ENCODE measurements at places on chromosomes 6 and 20.

- DNase-seq = no peak
Observed at GRCh38 chr6:125807293-125807692, 16.5 kb downstream of the NCOA7 start.

DNA sequence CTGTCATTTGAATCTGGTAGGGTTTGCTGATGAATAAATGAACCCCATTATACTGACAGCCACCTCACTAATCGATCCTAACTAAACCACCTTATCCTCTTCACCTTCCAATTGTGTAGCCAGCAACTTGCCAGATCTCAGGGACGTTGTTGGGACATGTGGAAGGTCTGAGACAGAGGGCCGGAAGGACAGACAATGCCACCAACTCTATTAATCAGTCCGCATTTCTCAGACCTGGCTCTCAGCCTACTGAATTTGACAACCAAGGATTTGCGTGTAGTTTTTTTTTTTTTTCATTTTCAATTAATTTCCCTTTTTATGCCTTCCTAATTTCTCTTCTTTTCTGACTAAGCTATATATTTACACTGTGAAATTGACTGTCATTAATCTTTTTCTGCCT is 122.5 kb downstream of the CARMIL1 start:
- DNase-seq = no peak

- peak; percentile 74 for DNase-seq
Observed at GRCh38 chr6:159229651-159230051, 60.5 kb downstream of the FNDC1 start.

GRCh38 chr20:10541668-10542411 is 106.7 kb downstream of the SLX4IP start:
- no peak for DNase-seq

DNA sequence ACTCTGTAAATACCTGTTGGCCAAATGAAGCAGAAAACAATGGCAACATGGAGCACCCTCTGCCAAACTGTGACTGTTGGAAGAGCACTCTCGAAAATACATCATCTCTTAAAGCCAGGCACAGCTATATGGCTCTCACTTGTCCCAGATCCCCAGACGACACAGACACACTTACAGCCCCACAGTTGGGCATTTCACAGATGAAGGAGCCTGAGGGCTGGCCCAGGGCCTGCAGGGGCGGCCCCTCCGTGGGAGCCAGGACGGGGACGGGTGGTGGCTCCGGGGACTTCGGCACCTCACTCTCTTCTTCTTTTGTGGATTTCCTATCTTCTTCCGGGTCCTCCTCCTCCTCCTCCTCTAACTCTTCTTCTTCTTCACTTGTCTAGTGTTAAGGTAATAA is 18.4 kb upstream of the MRPS10 start:
- DNase-seq = no peak
